GM04504 (cell line): ENCODE measurements at places on chromosomes 6 and 20.

DNA sequence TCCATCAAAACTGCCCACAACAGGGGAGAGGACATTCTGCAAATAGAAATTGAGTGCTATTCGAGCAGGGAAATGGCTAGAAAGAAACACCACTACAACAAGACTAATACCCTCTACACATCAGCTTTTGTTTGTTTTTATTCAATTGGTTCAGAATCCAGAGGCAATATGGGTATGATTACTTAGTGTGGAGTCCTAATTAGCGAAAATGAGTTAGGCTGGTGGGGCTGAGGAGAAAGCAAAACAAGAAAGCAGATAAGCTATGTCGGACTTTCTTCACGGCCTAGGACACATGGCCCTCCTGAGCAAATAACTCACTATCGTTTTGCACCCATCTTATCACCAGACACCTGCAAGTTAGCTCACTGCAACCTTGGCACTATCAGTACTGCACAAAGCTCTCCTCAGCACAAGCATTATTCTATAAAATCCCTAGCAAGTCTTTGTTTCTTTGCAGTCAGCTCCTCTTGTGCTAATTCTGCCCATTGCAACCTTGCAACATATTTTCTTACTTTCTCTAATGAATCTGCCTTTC lies 31.3 kb upstream of the SH3BGRL2 start:
- DNase-seq: no peak

DNA sequence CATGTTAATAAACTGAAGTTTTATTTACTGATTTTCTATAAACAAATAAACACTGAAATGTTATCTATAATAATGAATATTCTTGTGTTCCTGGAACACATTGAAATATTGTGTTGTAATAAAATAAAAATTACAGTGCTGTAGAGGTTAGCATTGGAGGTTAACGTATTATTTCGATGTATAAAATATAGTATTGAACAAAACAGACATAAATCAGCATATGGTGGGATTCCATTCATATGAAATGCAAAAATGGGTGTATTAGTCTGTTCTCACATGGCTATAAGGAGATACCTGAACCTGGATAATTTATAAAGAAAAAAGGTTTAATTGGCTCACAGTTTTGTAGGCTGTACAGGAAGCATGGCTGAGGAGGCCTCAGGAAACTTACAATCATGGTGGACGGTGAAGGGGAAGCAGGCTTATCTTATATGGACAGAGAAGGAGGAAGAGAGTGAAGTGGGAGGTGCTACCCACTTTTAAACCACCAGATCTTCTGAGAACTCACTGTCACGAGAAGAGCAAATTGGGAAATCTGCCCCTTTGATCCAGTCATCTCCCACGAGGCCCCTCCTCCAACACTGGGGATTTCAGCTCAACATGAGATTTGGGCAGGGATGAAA lies 24.6 kb upstream of the BMP6 start:
- no peak for DNase-seq

DNA sequence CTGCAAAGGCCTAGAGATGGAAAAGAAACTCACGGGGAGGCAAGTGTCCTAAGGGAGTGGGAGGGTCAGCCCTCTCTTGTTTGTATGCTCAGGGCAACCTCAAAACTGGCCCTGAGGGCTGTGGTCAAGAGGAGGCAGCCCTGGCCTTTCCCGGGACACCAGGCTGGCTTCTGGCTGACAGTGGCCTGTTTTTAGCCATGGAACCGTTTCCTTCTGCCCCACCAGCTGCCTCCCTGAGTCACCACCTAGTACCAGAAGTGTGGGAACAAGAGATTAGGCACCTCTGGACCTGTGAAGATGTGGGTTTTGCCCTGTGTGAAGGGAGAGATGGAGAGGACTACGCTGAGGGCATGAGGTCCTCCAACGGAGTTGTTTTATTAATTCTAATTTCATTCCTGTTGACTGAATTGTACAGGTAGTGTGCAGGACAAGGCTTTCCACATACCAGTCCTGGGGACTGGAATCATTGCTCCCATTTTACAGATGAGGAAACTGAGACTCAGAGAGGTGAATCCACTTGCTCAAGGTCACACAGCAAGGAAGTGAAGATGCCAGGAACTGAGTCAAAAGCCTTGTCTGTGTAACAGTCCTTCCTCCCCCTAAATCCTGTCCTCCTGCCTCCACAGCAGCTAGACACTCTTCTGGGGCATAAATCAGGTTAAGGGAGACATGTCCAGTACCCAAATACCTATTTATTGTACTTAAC lies 5.5 kb downstream of the FOXS1 start:
- no peak for DNase-seq

GRCh38 chr20:14885661-14886060 lies 548.2 kb upstream of the FLRT3 start:
- DNase-seq: no peak

- no peak for DNase-seq
Measured at GRCh38 chr20:46220455-46221207, 87.7 kb downstream of the CDH22 start.

DNA sequence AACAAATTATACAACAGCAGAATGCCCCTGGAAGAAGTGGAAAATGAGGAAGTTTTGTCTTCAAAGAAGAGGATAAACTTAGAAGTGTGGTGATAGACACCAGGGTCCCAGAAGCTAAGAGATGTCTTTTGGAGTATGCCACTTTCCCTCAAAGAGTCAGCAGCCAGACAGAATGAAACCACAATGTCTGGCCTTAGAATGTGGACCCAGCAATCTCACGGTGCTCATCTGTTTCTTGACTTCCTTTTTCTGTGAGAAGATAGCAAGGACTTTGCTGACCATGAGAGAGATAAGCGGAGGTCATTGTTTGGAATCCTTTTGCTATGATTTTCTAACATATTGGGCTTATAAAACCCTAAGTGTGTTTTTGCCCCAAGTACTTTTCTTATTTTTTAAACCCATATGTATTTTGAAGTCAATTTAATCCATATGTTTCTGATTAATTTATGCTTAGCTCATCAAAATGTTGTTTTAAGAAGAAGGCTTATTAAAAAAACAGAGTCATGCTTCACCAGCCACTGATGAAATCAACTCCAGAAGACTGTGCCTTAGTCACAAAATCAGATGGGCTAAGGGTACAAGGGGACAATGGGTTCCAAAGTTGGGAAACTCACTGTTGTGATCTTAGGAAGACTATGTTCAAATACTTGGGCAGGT lies 451.2 kb upstream of the JAG1 start:
- DNase-seq: no peak

DNA sequence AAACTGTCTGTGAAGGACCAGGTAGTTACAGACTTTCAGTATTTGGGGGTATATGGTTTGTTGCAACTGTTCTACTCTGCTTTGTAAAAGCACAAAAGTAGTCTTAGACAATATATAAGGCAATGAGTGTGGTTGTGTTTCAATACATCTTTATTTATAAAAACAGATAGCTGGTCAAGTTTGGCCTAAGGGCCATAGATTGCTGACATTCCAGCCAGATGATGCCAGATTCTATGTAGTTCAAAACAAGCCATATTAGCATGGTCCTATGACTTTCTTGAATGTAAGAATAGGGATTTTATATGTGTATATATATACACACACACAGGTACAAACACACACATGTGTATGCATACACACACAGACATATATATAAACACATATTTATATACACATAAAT lies 201.8 kb downstream of the GRIK2 start:
- no peak for DNase-seq

- DNase-seq: no peak
Measured at GRCh38 chr6:37221585-37222124, 35.9 kb upstream of the TBC1D22B start.
